ENCODE measurements at places on chromosomes 5 and 9.

GRCh38 chr9:127020036-127020801 is 102.2 kb downstream of the ANGPTL2 start:
- DNase-seq, result no peak

DNA sequence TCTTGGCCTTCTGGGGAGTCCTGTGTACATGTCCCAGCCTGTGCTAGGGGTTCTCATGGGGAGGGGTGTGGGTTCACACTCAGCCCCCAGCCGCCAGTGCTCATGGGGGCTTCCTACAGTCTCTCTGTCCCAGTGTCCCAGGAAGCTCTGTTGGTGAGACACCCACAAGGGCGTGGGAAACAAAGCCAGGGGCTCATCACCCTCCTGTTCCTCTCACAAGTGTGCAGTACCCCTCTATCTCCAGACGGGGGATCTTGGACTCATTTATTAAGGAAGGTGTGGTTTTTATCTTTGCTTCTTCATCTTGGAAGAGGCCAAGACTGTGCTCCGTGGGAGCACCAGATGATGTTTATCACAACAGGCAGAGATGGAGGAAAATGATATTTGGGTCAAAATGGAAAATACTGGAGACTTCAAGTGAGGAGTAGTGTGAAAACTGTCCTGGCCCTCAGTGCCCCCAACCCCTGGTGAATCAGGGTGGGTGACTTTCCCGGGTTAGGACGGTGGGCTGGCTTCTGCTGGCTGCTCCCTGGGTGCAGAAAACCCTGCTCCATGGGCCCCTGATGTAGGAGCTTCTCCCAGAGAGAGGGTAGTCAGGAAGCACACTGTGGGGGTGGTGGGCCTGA is 15.2 kb downstream of the TMEM171 start:
- DNase-seq, result no peak

DNA sequence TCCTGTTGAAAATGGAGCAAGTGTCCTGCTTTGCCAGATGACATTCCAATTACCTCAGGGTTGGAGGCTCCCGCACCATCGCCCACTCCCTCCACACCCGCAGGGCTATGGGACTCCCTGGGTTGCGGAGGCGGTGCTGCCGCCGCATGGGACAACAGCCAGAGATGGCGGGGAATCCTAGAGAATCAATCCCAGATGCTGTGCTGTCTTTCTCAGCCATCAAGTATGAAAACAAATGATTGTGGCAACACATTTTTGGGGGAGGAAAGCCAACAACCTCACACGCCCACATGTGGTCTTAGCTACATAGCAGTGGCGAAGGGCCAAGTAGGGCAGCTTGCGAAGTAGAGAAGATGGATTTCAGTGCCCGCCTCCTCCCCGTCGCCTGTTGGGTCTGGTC is 46.7 kb downstream of the IL31RA start:
- DNase-seq, result peak; percentile 21

GRCh38 chr5:38666668-38667498 is 110.4 kb upstream of the LIFR start:
- no peak for DNase-seq

DNA sequence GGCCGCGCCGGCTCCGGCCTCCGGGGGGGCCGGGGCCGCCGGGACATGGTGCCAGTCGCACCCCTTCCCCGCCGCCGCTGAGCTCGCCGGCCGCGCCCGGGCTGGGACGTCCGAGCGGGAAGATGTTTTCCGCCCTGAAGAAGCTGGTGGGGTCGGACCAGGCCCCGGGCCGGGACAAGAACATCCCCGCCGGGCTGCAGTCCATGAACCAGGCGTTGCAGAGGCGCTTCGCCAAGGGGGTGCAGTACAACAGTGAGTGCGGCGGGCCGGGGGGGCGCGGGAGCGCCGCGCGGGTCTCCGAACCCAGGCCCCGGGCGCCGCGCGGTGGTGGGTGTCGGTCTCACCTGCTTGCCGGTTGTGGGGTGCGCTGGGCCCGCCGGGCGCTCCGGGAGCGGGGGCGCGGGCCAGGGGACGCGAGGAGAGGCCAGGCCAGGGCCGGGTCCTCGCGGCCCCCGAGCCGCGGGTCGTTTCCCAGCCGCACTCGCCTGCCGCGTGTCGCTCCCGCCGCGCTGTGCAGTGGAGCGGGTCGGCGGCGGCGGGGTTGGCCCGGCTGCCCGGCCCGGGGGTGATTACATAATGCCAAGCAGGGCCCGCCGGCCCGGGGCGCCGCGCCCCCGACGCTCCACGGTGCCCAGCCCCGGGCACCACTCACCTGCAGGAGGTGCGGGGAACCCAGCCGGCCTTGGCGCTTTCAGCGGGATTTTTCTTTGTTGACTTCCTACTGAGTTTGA is 492 bp downstream of the RABL6 start:
- peak; percentile 32 for DNase-seq

DNA sequence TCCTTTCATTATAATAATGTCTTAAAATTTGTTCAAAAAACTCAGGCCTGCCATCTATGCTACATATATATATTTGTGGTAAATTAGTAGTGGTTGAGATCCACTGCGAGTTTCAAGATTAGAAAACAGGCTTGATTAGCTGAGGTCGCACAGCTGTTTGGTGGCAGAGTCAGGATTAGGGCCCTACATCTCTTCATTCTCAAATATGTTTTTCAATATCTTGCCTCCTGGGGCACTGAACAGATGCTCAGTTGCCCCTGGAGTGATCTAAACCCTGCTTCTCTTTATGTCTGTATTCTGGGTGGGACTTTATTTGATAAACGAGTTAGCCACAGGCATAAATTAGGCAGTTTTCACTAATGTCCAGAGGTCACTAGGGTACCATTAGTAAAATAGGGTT is 27.8 kb upstream of the CEP120 start:
- DNase-seq, result no peak

DNA sequence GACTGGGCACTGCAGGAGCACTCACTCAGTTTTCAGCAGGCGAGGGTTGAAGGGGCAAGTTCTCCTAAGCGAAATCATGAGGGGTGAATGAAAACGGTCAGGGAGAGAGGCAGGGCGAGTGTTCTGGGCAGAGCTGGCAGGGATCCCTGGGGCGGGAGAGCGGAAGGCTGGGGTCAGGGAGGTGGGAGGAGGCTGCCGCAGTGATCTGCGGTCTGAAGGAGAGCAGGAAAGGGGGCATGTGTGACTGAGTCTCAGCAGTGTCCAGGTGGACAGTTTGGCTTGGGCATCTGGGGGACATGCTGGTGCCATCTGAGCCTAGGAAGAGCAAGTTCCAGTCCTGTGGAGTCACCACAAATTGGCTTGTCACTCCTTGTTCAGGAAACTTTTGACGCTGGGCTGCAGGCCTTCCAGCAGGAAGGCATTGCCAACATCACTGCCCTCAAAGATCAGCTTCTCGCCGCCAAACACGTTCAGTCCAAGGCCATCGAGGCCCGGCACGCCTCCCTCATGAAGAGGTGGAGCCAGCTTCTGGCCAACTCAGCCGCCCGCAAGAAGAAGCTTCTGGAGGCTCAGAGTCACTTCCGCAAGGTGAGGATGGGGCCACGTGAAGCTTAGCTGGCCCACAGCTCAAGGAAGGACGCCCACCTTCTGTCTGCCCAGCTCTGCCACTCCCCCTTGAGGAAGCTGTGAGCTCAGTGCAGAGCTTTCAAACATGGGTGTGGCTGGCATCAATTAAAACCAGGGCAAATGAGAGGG is 31.1 kb downstream of the DYNC2I2 start:
- DNase-seq, result no peak

DNA sequence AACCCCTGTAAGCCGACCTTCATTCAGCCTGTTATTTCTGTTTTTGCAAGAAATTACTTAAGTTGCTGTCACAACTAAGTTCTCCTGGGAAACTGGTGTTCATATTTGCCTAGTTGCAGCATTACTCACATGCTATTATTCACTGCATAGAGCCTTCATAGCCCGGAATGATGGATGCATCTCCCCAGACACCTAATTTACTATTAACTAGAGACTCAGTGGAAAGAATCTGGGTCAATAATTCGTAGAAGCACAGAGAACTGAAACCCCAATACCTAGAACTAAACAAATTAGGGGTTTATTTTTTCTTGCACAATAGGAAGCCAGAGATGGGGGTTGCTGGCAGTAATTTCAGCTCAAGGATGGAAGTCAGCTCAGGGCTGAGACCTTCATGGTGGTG is 45.7 kb upstream of the FAM170A start:
- DNase-seq, result no peak

GRCh38 chr5:146388386-146388785 is 49.7 kb downstream of the POU4F3 start:
- DNase-seq, result no peak

GRCh38 chr9:7177383-7177782 is 419.6 kb downstream of the KDM4C start:
- DNase-seq, result no peak

DNA sequence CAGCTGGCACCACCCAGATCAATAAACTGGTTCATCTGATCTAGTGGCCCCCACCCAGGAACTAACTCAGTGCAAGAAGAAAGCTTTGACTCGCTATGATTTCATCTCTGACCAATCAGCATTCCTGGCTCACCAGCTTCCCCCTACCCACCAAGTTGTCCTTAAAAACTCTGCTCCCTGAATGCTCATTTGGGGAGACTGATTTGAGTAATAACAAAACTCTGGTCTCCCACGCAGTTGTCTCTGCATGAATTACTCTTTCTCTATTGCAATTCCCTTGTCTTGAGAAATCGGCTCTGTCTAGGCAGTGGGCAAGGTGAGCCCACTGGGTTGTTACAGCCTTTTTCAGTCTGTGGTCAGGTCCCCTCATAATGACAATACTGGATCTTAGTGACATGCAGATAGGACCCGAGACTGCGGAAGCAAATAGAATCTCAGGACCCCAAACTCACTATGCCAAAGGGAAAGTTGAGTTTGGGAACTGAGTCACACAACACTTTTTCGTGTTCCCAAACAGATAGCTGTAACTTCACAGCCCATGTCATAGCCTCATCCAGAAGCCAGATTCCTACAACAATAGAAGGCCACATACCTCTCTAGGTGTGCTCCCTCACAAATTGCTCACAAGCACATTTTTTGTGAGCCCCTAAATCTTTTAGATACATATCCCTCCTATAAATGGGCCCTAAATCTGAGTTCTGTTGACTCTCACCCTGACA is 175.2 kb upstream of the RAI14 start:
- no peak for DNase-seq

DNA sequence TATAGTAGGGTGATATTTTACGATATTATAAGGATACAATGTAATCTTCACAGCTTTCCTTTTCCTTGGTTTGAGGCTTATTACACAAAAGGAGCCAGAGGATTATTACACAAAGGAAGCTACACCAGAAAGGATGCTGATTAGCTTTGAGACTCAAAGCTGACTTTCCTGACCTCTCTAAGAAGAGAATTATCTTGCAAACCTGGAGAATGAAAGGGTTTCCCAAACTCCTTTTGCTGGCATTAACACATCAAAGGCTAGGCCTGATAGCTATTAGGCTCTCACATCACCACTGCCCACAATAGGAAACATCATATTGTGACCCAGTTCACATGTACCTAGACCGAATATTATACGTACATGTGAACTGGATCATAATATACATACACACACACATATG is 34.2 kb upstream of the CHD1 start:
- no peak for DNase-seq

DNA sequence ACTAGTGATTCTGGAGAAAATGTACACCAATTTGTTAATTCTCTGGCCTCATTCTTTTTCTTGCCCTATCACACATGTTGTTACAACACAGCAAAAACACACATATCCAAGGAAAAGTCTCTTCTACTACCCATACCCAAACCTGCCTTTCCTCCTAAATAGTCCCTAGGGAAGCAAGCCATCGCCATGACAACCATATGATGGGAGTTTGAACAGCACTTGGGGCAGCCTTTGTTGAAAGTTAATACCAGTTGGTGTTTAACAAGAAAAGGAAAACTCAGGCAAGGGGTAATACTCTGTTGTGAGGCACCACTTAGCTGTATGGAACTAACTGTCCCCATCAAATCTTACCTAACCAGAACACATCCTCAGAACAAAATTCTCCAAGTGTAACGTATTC is 1.7 kb downstream of the TRPM3 start:
- no peak for DNase-seq

DNA sequence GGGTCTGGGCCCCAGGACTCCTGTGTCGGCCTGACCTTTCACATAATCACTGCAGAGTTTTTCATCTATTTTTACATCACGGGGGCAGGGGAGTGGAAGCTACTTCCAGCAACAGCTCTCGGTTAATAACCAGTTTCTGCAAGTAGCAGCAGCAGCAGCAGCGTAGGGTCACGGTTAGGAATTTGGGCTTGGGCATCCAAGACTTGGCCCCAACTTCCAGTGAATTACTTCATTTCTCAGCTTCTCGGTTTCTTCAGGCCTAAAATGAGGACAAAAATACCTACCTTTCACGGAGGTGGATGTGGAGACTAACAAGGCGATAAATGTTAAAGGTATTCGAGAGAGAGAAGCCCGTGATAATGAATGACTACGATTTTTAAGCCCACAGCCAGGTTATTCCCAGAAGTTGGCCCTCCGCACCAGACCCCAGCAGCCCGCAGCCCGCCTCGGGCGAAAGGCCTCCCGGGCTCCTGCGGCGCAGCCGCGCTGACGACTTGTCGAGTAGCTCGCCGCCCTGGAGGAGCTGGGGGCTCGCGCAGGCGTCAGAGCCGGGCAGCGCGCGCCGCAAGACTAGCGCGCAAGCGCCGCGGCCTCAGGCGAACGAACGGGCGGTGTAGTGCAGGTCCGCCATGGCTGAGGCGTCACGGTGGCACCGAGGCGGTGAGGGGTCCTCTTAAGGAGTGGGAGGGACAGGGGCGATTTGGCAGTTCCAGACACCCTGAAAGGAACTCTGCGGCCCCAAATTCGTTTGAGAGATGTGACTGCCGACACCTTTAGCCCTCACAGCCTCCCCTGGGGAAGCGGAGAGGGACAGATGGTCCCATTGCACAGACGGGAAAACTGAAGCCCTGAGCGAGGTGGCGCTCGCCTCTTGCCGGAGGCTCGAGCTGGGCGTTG is at the start of gene PKD2L2:
TSS of gene PKD2L2 (plus strand) at position 595 of the 897 bp plus-strand sequence. CDS start at position 630, 35 bp downstream.
- peak; percentile 87 for DNase-seq

GRCh38 chr5:172102913-172103626 is 85.0 kb downstream of the STK10 start:
- DNase-seq, result no peak

DNA sequence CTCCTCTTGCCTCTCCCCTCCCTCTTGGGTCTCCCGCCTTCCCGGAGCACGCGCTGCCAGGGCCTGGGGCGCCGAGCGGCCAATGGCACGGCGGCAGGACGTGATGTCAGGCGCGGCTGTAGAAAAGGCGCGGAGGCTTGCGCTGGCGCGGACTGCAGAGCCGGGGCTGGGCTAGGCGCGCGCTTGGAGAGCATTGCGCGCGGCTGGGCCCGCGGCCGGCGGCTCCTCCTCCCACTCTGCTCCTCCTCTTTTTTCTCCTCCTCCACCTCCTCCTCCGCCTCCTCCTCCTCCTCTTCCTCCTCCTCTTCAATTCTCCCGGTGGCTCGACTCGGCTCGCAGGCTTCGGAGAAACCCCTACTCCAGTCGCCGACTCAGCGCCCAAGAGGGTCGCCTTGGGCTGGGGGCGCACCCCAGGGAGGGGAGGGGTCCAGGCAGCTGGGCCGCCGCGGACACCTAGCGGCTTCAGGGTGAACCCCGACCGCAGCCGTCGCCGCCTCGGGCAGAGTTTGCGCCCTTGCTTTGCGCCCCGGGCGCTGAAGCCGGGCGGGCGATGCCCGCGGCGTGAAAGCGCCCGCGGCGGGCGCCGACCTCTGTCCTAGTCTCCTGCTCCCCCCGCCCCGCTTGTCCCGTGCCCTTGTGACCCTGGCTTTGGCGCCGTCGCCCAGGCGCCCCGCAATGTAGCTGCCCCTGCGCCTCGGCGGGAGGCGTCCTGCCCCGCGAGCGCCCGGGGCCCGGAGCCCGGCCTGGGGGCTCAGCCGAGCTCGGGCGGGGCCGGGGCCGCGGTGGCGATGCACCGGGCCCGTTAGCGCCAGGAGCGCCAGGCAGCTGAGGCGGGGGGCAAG is at the start of gene LHX2:
TSS of gene LHX2 (plus strand) at position 309 of the 842 bp plus-strand sequence. CDS start 581 bp downstream, outside the sequence.
- DNase-seq, result no peak

GRCh38 chr5:128579639-128580038 is 41.6 kb upstream of the FBN2 start:
- no peak for DNase-seq
